Uterine smooth muscle cell (primary cell): ENCODE measurements at places on chromosomes 6 and 20. TPM values are rescaled to one million over a fixed set of nuclear protein-coding genes. Genes with fewer than 3 reads are reported as not detected.

MICA gene
- total RNA-seq: 18.5 and 66.0 TPM in 2 replicates

ADGRG6 gene
- 1.5 and 6.6 TPM in 2 replicates for total RNA-seq

BACH2 gene
- total RNA-seq: 0.12 and 0.55 TPM in 2 replicates

OGFR gene
- 48.4 and 51.5 TPM in 2 replicates for total RNA-seq

OR2B2 gene
- not detected in 2 replicates for total RNA-seq

LHFPL5 gene
- total RNA-seq: not detected in 2 replicates

KCNK15 gene
- total RNA-seq: 0.22 and 1.6 TPM in 2 replicates

MAK gene
- not detected in 2 replicates for total RNA-seq

CRYBG1 gene
- total RNA-seq: 16.2 and 27.7 TPM in 2 replicates

TCF21 gene
- total RNA-seq: 1.9 and 5.5 TPM in 2 replicates

MAP3K5 gene
- 24.2 and 33.6 TPM in 2 replicates for total RNA-seq

MUCL3 gene
- total RNA-seq: not detected in 2 replicates

TFAP2D gene
- total RNA-seq: not detected in 2 replicates

OOEP gene
- total RNA-seq: not detected in 2 replicates

NFYA gene
- 16.7 and 20.6 TPM in 2 replicates for total RNA-seq

IFT52 gene
- total RNA-seq: 36.5 and 36.7 TPM in 2 replicates

EYA4 gene
- 13.7 and 14.5 TPM in 2 replicates for total RNA-seq

SRSF6 gene
- 41.0 and 55.3 TPM in 2 replicates for total RNA-seq

DNAAF9 gene
- total RNA-seq: 11.4 and 17.7 TPM in 2 replicates

SLC17A4 gene
- not detected in 2 replicates for total RNA-seq
